ENCODE measurements at places on chromosomes 16 and 17.

DNA sequence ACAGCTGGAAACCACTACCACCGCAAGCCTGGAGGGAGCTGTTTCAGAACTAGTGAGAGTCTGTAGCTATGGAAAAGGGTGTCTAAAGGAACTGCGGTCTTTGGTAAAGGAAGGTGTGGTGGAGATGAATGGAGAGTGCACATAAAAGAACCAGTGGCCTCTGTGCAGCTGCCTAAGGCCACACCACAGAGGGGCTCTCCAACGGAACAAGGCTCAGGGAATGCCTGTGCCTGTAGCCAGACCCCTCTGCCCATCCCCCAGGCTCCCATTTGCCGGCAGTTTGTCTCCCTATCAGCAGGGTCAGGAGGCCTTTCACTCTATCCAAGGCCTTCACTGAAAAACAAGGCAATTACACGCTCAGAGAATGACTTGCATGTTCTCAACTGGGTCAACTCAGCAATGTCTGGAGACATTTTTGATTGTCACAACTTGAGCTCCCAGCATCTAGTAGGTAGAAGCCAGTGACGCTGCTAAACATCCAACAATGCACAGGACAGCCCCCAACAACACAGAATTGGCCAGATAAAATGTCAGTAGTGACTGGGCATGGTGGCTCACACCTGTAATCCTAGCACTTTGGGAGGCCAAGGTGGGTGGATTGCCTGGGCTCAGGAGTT, 3.3 kb upstream of the FDXR start:
- DNase-seq: peak; percentile 52

- no peak for DNase-seq
Observed at GRCh38 chr17:69876757-69877156, 198.3 kb upstream of the KCNJ16 start.

- DNase-seq: no peak
Observed at GRCh38 chr17:68036304-68037147, 991 bp downstream of the KPNA2 start.

DNA sequence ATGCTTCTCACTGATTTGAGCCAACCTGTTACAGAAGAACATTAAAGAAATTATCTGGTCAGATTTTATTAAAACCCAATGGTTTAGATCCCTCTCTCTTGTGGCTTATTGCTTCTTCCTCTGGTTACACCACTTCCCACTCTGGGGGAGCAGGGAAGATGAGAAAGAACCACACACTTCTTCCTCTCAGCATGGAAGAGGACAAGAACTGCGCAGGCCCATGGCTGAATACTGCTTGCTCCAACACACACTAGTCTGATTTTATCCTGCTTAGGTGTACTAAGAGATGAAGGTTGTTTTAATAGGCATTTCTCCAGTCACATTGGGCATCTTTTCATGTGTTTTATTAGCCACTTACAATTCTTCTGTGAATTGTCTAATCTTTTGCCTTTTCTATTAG, 27.6 kb downstream of the MAP3K3 start:
- DNase-seq: no peak

DNA sequence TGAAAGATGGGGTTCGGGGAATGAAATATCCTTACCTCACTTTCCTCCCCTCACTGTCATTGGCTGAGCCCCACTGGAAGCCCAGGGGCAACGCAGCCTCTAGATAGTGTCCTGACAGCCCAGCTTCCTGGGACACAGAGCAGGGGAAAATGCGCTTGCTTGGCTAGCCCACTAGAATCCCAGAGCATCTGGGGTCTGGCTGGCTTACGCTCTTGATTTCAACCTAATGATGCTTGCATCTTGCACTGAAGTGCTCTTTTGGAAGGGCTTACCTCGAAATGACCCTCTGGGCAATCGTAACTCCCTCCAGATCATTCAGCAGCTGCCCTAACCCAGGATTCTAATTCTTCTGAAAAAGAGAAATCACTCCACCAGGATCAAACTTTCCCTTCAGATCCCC, 147.6 kb downstream of the SOX9 start:
- no peak for DNase-seq

All from H7 (cell line).